ENCODE measurements at places on chromosomes 5 and 9. TPM values are rescaled to one million over a fixed set of nuclear protein-coding genes. Genes with fewer than 3 reads are reported as not detected.

GFRA3 gene
- total RNA-seq = 1.6 TPM

GRCh38 chr5:65867542-65868195 lies 58.7 kb upstream of the ERBIN start:
- no peak overlapping the region for H3K4me3 ChIP-seq
- no peaks in the 10 kb centered on the region for H3K4me1 ChIP-seq
- no peaks in the 10 kb centered on the region for H3K36me3 ChIP-seq
- no peak for DNase-seq

DNA sequence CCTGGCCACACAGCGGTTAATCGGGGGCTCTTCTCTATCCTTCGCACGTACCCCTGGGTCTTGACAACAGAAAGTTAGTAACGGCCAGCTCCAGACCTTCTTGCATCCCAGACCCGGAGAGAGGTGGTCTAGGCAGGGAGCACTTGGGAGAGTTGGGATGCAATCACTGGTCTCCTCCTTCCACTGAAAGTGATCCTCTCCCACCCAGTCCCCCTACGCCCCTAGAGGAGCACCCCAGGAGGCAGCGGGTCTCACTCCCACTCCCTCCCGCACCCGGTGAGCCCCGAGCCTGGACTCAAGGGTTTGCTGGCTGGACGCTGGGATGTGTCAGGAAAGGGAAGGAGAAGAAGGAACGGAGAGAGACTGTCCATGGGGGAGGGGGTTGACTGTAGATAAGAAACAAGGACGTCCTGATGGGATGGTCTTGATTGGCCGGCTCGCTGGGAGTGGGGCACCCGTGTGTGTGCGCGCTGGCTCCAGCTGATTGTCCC lies 2.0 kb downstream of the RORB start:
- no peak overlapping the region for H3K27ac ChIP-seq
- H3K27me3 ChIP-seq = peaks cover 86% of the 10 kb centered on the region
- no peaks in the 10 kb centered on the region for H3K4me1 ChIP-seq
- DNase-seq = peak; percentile 5
- peak overlapping the region; percentile 85 for H3K4me3 ChIP-seq

DNA sequence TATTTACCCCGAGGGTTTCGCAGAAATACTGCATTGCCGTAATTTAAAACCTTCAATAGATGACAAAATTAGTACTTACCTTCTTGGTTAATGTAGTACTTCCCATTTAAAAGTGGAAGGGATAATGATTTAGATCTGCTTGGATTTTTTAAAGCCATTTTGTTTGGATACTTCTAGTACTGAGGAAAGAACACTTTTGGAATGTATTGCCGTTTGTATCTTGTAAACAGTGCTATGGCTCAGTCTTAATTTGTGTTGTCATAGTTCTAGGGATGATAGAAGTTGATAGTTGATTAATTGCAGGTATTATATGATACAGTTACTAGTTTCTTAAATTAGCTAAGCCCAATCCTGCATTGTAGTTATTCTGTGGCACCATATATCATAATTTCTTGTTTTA lies 33.1 kb downstream of the TNPO1 start:
- peak overlapping the region; percentile 68 for H3K27ac ChIP-seq
- peak overlapping the region; percentile 73 for H3K4me3 ChIP-seq
- H3K27me3 ChIP-seq = no peaks in the 10 kb centered on the region
- no peak for DNase-seq
- no peaks in the 10 kb centered on the region for H3K36me3 ChIP-seq

DNA sequence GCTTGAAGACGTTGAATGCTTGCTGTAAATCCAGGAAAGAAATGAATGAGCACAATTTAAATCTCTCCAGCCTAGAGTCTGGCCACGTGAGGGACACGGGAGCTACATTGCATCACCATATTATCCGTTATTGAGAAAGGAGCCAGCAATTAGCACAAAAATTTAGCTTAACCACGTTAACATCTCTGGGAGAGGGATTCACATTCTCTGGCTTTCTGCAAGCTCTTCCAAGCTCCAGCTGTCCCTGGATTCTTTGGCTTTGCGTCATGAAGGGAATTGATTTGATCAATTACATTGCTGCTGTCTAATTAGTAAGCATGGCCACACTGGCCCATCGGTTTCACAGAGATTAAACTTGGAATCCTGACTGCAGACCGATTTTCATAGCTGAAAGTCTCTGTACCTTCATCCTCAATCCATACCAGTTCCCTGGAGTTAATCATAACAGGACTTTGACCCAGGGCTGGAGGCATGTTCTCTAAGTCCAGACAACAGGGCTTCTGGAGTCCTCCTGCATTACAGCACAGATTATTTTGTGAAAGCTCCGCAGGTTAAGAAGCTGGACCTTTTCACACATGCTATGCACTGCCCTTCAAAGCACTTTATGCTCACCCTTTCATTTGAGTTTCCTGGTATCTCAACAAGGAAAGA lies 31.6 kb downstream of the ADRA1B start:
- peaks cover 6% of the 10 kb centered on the region for H3K4me1 ChIP-seq
- H3K27ac ChIP-seq = no peak overlapping the region
- no peaks in the 10 kb centered on the region for H3K36me3 ChIP-seq
- H3K4me3 ChIP-seq = no peak overlapping the region

AQP3 gene
- 101 TPM for total RNA-seq

DNA sequence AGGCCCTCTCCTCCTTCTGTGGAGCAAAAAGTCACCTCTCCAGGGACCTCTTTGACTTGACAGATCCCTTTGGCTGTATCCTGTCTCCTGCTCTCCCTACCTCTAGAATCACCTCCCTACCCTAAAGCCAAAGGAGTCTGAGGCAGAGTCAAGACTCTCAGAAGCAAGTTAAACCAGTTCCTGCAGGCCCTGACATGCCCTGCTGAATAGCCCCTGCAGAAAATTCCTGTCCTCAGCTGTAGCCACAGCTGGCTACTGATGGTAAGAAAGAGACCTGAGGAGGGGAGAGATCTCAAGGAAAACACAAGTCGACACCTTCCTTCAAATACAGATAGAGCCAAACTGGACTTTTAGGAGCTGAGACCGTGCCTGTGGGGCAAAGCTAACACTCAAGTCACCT lies 23.7 kb upstream of the UBAP2 start:
- no peaks in the 10 kb centered on the region for H3K27me3 ChIP-seq
- peak overlapping the region; percentile 93 for H3K27ac ChIP-seq
- H3K36me3 ChIP-seq = no peaks in the 10 kb centered on the region
- H3K4me1 ChIP-seq = peaks cover 34% of the 10 kb centered on the region

- H3K27ac ChIP-seq = no peak overlapping the region
- no peak overlapping the region for H3K4me3 ChIP-seq
- no peaks in the 10 kb centered on the region for H3K36me3 ChIP-seq
- no peaks in the 10 kb centered on the region for H3K27me3 ChIP-seq
- no peaks in the 10 kb centered on the region for H3K4me1 ChIP-seq
Measured at GRCh38 chr9:127712867-127713266, 2.6 kb downstream of the PTRH1 start.

GRCh38 chr9:27179245-27179865 lies 70.3 kb downstream of the TEK start:
- no peaks in the 10 kb centered on the region for H3K27me3 ChIP-seq
- H3K4me1 ChIP-seq = no peaks in the 10 kb centered on the region
- no peak for DNase-seq
- H3K27ac ChIP-seq = no peak overlapping the region
- no peak overlapping the region for H3K4me3 ChIP-seq
- no peaks in the 10 kb centered on the region for H3K36me3 ChIP-seq

DCTN4 gene
- 50.0 TPM for total RNA-seq

GRCh38 chr9:105257809-105258208 lies 13.4 kb downstream of the SLC44A1 start:
- no peak for DNase-seq
- no peak overlapping the region for H3K4me3 ChIP-seq
- H3K27me3 ChIP-seq = no peaks in the 10 kb centered on the region
- peak overlapping the region; percentile 19 for H3K27ac ChIP-seq
- no peaks in the 10 kb centered on the region for H3K36me3 ChIP-seq

Data from hepatocyte (in vitro differentiated cells).